Activated naive CD4-positive, alpha-beta T cell (primary cell): ENCODE measurements at places on chromosomes 12 and 14.

DNA sequence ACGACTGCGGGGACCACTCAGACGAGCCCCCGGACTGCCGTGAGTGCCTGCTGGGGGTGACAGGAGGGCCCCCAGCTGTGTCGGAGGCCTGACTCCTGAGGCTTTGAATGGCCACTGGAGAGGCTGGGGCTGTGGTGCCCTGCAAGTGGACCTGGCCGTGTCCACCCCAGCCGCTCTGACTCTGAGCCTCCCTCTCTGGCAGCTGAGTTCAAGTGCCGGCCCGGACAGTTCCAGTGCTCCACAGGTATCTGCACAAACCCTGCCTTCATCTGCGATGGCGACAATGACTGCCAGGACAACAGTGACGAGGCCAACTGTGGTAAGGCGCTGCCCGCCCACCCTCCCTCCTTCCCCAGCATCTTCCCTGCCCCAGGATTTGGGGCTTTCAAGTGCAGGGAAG is 16.1 kb upstream of the NXPH4 start:
- DNase-seq, result no peak

- no peak for DNase-seq
Observed at GRCh38 chr12:121165316-121165715, 32.6 kb downstream of the P2RX7 start.

GRCh38 chr12:114850661-114851275 is 166.8 kb upstream of the TBX3 start:
- DNase-seq, result no peak

DNA sequence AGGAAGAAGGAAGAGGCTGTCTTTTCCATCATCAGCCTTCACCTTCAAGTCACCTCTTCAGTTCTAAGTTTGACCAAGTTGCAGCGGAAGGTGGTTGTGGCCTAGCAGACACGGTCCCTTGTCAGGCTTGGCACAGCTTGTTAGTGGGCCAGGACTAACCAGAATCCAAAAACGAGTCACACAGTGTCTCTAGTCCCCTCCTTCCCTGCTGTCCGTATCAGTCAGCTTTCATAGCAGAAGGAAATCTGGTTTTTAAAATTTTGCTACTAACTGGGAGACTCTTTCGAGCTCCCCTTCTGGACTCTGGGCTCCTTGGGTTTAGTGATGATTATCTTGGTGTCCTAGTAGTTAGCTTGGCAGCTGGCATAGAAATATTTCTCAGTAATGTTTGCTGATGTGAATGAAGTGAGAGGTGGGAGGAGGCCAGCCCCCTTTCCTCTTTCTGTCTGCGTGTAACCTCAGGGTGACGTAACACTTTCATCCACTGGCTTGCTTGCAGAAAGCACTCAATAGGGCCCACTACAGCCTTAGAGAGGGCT is 3.8 kb downstream of the ETV6 start:
- DNase-seq, result no peak

DNA sequence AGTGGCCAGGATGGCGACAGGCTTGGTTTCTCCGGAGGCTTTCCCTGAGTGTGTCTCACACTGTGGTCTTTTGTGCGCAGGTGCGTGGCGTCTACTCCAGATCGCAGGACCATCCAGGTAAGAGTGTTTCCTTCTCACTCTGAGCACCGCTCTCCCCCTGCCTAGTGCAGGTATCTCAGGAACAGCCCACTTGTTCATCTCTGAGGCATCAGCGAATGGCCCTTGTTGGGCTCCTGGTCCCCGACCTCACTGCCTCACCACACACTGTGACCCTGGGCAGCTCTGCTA is 781 bp downstream of the ADGRD1 start:
- DNase-seq, result no peak

DNA sequence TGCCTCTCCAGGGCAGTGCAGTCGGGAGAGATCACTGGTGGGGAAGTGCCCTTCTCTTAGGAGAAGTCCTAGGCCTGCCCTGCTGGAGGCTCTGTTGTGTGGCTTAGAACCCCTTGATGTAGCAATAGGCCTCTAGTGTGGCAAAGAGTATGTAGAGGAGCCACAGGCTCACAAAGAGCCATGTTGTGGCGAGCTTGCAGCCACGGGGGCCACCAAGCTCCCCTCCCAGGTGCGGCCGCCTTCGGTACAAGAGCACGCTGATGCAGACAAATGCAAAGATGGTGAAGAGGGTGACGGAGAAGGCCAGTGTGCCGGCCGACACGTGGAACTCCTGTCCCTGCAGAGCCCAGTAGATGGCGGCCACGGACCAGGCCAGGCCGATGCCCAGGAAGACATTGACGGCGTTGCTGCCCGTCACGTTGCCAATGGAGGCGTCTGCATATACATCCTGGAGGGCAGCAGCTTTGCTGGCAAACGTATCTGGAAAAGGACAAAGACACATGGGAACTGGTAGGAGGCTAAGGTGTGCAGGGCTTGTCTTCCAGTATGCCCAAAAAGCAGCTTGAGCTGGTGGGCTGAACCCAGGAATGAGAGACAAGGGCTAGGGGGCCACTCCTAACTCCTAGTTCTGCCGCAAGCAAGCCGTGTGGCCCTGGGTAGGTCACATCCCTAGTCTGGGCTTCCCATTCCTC is 142.8 kb downstream of the SLC8A3 start:
- DNase-seq, result no peak

DNA sequence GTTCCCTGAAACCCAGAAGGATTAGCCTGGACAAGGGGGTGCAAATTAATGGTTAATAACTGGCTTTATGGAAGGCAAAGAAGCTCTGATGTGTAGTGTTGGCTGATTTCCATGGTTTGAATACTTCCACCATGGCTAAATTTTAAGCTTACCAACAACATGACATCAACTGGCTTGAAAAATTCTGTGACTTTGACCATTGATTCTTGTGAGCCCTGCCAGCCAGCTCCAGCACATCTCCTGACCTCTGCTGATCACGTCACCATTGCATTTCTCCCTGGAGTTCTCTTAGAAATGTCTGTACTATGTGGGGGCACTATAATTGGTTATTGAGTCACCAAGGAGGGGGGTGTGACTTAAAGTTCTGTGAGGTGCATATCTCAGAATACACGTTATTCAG is 171.2 kb downstream of the MYRFL start:
- no peak for DNase-seq

- peak; percentile 25 for DNase-seq
Observed at GRCh38 chr14:103629503-103630121, 601 bp downstream of the KLC1 start.

- DNase-seq, result no peak
Observed at GRCh38 chr12:466039-466438, 6.3 kb downstream of the B4GALNT3 start.

- DNase-seq, result no peak
Observed at GRCh38 chr12:44397631-44398030, 478.5 kb downstream of the NELL2 start.

GRCh38 chr12:10012630-10013330 is 2.4 kb downstream of the CLEC12B start:
- DNase-seq, result no peak

DNA sequence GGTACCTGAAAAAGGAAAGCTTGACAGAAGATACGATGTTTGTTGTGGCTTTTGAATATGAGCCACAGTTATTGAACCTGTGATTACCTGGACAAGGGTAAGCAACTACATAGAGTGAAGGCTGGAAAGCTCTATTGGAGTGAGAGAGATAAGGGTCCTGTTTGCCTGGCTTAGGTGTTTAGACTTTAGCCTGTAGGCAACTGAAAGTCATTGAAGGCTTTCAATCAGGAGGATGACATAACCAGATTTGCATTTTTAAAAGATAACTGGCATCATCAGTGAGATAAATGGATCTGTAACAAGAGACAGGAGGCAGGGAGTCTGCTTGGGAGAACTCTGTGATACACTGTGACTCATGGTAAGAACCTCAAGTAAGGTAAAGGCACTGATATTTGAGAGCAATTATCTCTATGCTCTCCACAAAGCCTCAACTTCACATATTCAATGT is 128.9 kb upstream of the SOX5 start:
- DNase-seq, result no peak
